ENCODE measurements at places on chromosomes 12 and 14.

- DNase-seq = no peak
Measured at GRCh38 chr12:48998497-48999353, 450 bp downstream of the DDN start.

GRCh38 chr14:90184571-90185266 is 71.6 kb upstream of the PSMC1 start:
- no peak for DNase-seq

GRCh38 chr12:98578392-98578791 is 15.1 kb upstream of the SLC25A3 start:
- no peak for DNase-seq

DNA sequence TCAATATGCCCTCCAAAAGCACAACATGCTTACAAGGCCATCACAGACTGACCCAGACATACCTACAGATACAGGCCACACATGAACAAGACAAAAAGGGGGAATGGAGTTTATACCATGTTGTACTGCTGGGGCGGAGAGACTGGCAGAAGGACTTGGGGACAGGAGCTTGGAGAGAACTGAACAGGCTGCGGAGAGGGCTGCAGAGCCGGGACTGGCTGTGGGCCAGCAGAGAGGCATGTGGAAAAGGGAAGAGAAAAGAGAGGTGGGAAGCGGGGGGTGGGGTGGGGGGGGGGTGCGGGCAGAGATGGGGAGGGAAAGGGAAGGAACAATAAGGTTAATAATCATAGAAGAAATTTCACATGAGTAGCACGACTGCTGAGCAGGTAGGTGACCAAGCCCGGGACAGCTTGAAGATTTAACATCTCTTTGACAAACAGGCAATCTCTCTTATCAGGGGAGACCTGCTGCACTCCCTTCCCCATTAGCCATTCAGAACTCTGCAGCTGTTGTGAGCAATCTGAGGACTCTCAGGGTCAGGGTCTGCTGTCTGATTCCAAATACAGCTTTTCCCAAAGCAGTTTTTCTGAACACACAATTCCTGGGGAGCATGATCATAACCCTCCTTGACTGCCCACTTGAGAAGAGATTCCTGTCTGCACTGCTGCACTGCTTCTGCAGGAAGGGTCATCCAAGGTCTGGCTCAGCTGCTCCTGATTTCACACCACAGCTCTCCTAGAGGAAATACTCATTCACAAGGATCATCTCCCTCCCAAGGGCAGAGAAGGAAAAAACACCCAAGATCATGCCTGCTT is 21.6 kb upstream of the STAC3 start:
- DNase-seq = peak; percentile 14

- peak; percentile 42 for DNase-seq
Measured at GRCh38 chr14:102795060-102795925, 18.0 kb downstream of the TRAF3 start.

DNA sequence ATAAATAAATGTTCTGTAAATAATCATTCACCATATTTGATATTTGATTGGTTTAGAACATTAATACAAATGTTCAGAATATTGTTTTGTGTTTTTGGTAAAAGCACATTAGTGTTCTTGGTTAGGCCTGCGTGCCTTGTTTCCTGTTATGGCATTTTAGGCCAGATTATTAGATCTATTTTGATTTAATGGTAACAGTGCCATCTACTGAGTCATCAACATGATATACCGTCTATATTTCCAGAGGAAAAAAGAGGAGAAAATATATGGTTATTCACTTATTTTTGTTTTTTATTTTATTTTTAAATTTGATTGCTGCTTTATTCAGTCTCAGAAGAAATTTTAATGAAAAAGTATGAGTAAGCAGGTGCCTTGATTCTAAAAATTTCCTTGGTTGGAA is 60.3 kb downstream of the GPHN start:
- DNase-seq = peak; percentile 14

DNA sequence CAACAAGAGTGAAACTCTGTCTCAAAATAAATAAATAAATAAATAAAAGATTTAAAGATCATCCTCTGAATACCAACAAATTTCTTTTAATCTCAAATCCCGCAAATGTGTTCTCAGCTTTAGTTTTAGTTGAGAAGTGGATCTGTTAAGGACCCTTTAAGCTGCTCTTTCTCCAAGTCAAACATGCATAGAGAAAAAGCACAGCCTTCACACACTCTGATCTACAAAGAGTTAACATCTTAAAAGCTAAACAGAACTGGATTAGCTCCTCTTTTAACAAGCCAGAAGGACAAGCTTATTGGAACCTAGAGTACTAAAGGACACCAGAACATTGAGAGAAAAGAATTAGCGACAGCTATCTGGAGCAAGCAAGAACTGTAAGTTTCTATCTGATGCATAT is at the start of gene RPGRIP1:
Gene RPGRIP1, plus strand, starts transcription at position 301 of the 400 bp plus-strand sequence. CDS start 7,894 bp downstream, outside the sequence.
- no peak for DNase-seq

- no peak for DNase-seq
Measured at GRCh38 chr12:107557589-107558100, 128.0 kb upstream of the PWP1 start.

- no peak for DNase-seq
Measured at GRCh38 chr12:123024819-123025391, 44.4 kb downstream of the ARL6IP4 start.

DNA sequence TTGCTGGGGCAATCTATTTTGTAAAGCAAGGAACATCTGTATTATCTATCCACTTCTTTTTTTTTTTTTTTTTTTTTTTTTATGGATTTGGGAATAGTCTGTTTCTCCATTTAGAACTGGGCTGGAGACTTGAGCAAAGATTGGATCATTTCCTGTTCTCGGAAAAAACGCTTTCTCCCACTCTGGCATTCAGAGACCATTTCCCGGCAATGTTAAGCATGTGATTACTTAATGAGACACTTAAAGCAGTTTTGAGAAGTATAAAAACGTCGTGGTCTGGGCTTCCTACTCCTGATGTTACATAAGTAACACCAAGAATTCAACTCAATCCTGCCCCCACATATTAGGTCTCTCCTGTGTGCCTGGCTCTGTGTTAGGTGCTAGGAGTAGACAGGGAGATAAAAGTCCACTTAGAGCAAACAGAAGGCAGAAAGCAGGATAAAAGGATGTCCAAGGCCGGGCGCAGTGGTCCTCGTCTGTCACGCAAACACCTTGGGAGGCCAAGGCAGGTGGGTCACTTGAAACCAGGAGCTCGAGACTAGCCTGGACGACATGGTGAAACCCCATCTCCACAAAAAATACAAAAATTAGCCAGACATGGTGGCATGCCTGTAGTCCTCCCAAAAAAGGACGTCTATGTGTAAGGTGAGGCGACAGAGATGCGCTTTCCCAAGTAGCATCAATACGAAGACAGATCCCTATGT is 152.1 kb upstream of the GSC start:
- no peak for DNase-seq

DNA sequence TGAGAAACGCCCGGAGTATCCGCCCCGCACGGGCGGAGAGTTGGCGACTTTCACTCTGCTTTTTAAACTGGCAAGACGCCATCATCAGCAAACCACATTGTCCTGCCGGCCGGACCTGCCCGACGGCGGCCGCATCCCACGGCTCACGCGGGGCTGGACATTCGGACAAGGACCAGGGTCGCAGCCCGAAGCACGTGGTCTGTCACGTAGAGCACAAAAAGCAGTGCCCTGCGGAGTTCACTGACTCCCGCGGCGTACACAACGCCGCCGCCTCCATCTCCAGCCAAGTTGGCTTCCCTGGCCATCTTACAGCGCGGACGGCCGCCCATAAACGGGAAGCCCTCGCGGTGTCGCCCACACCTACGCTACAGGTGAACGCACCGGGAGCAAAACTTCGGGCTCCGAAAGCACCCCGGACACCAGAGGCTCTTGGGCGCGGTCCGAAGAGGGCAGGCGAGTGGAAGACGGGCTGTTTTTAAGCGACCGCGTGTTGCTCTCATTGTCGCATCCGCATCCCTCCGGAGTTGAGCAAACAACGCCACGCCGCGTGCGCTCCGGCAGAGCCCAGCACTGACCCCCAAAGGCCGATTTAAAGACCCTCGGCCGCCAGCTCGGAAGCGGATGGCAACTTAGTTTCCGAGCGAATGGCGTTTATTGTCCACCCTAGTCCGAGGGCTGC is 966 bp downstream of the SINHCAF start:
- peak; percentile 19 for DNase-seq

GRCh38 chr14:65425885-65426284 is 13.4 kb downstream of the FUT8 start:
- no peak for DNase-seq

GRCh38 chr12:105402366-105402765 is 71.9 kb downstream of the C12orf75 start:
- no peak for DNase-seq

DNA sequence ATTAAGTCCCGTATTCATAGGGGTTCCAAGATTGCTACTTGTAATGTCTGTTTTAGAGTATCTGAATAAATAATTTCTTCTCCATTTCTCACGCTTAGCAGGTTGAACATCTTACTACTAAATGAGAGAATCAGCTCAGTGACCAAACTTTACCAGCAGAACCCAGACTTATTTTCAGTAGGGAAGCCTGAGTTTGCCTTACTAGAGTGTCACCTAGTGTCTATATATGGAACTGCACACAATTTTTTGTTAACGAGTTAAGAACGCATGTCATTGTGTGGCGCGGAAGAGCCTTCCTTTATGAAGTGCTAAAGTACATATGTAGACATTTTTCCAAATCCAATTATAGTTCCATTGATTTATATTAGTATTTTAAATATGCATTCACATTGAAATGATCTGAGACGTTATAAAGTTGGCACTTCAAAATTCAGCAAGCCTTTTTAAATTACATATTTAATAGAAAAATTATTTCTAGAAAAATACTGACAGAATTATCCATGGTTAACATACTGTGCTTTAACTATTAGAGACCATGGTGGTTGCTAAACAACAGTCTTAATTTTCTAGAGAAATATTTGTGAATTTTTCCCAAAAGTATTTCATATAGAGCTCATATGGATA is 88.3 kb downstream of the RPS29 start:
- peak; percentile 81 for DNase-seq

GRCh38 chr14:102749393-102750305 is 27.6 kb upstream of the TRAF3 start:
- no peak for DNase-seq

DNA sequence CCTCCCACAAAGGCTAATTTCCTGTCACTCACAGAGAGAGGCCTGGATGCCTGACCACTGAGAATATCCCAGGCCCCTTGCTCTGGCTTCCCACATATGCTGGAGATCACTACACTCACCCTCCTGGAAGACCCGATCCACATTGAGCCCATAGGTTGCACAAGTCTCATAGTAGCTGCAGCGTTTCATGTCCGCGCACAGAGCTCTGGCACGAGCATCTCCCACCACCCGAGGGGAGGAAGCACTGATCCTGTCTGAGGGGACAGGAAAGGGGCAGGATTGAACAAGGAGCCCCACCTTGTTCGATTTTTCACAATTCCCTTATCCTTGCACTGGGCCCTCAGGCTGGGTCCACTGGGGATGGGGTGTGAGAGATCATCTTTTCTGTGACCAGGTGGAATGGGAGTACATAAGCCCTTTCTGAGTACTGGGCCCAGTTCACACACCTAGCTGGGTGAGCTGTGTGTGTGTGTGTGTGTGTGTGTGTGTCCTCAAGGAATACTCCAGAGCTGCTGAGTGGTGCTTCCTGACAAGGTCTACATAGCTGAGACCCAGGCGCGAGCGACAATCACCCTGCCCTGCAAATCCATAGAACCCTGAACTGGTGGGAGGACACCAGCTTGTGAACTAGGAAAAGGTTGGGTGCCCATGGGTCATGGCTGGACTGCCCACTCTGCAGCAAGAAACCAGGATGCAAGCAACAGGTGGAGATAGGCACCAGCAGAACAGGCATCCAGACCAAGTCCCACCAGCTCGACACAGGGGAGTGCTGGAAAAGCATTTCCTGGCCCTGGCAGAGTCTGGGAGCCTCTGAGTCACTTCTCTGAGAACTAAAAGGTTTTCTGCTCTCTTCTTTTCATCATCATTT is 5.6 kb downstream of the AGAP2 start:
- DNase-seq = no peak

DNA sequence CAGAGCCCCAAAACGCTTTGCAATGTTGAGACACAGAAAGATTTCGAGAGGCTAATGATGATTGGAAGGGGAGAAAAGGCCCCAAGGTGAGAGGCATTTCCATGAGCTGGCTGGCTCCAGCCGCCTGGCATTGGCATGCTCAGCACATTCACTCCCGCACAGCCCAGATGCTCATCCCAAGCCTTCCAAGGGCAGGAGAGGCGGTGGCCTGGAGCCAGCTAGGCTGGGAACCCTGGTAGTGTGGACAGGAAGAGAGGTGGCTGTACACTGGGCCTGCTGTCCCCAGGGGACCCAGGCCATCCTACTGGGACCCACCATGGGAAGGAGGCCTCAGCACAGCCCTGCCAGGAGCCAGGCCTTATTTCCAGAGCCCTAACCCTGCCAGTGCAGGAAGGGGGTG is 72.2 kb downstream of the SPTB start:
- no peak for DNase-seq

DNA sequence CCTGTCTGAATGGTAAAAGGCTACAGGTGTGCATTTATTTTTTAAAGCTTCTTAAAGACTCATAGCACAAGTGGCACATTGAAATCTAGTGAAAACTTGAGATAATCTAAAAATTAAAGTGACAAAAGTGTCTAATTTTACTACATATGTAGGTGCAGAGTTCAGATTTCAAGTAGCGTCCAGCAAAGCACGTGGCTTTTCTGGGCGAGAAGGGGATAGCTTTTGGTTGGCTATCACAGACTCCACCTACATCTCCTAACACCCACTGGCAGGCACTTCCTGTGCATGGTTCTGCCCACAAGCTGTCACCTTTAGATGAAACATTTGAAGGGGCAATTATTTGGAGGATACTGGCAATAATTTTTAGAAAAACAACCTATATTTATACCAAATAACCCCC is 1.9 kb upstream of the PITPNM2 start:
- no peak for DNase-seq

GRCh38 chr14:52871606-52872005 is 79.2 kb downstream of the FERMT2 start:
- DNase-seq = no peak

- no peak for DNase-seq
Measured at GRCh38 chr12:121086781-121087295, 45.8 kb upstream of the P2RX7 start.

DNA sequence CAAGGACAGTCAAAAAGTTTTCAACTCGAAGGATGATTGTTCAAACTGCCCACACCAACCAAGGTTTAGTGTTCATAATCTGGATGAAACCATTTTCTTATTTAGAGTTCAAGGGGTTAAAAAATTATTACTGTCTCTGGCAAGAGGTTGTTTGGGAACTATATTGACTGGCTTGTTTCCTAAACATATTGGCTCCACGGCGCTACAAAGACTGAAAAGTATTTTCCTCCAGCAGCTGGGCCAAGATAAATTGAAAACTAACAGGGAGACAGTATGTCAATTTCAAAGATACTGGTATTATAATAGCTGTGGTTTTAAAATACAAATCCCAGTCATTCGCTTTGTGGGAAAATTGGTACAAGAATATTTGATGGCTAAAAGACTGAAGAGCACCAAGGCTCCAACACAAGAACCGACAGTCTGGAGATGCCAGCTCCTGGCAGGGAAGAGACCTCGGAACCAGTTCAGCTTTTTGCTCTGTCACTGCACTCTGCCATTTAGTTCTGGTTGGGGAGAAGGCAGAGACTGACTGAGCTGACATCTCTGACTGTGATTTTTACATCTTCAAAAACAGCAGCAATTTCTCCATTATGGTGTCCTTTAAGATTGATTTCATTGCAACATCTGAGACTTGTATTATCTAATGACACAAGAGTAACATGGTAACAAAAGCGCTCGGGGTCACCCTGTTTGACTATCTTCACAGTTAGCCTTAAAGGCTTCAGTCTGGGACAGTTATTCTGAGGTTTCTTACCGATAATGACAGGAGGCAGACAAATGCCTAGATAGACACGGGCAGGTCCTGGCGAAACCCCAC is 62.0 kb downstream of the ST8SIA1 start:
- no peak for DNase-seq

- no peak for DNase-seq
Measured at GRCh38 chr12:11513288-11513687, 117.9 kb upstream of the PRB2 start.
